RPMI7951 (cell line): ENCODE measurements at places on chromosomes 5 and 9. TPM values are rescaled to one million over a fixed set of nuclear protein-coding genes. Genes with fewer than 3 reads are reported as not detected.

The ANKRD18A gene
- total RNA-seq, result not detected in 2 replicates

The PCDHA1 gene
- total RNA-seq, result under 0.01 TPM in 1 of 2 replicates, not detected in the other

DNA sequence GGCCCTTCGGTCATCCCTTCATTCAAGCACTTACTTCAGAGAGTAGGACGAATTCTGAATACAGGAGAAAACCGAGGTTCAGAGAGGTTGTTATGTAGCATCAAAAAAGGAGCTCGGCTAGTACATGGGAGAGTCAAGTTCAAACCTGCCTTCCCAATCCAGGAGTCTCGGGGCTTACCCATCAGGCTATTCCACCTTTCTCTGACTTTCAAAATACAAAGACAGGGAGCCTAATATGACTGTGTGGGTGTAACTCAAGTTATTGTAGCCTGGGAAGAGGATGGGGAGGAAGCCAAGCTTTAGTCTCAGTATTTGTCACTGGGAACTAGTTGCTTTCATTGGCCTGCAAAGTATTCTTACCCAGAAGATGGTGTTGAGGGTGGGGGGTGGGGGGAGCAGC is 274.8 kb upstream of the PANK3 start:
- no peak for DNase-seq

The IL7R gene
- 1.6 and 2.0 TPM in 2 replicates for total RNA-seq

GRCh38 chr9:6780690-6781089 is 22.9 kb downstream of the KDM4C start:
- DNase-seq, result no peak

DNA sequence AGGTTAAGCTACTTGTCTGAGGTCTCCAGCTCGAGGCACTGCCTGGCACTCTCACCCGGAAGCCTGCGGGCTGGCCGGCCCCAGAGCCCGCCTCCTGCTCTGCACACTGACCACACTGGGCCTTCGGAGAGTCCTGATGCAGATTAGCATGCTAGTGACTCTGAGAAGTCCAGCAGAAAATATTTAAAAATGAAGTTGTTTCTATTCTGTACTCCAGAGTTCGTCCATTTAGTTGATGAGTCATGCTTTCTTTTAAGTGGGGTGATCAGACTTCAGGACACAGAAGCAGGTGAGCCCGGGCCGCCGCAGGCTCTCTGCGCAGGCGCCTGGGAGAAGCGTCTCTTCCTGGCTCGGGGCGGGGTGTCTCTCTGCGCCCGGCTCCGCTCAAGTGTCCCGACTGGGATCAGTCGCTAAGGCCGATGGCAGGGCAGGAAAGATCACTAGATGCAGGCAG is 32.5 kb downstream of the FAM240B start:
- no peak for DNase-seq

The DDX46 gene
- total RNA-seq, result 17.8 and 28.0 TPM in 2 replicates

- no peak for DNase-seq
Observed at GRCh38 chr5:1542781-1543180, 19.0 kb upstream of the LPCAT1 start.

The C1QTNF2 gene
- 3.5 and 4.8 TPM in 2 replicates for total RNA-seq

The INVS gene
- total RNA-seq, result 15.0 and 19.6 TPM in 2 replicates

The GPRIN1 gene
- total RNA-seq, result 4.9 and 6.2 TPM in 2 replicates

- no peak for DNase-seq
Observed at GRCh38 chr9:16174915-16175314, 622.1 kb downstream of the CCDC171 start.

- DNase-seq, result no peak
Observed at GRCh38 chr5:122162100-122162638, 32.8 kb downstream of the ZNF474 start.

The MED22 gene
- 13.8 and 15.2 TPM in 2 replicates for total RNA-seq

- DNase-seq, result no peak
Observed at GRCh38 chr5:111945535-111945934, 188.5 kb upstream of the NREP start.

The GRAMD2B gene
- total RNA-seq, result 16.3 and 26.0 TPM in 2 replicates

GRCh38 chr9:109319626-109320241 is 1.1 kb downstream of the EPB41L4B start:
- DNase-seq, result no peak

DNA sequence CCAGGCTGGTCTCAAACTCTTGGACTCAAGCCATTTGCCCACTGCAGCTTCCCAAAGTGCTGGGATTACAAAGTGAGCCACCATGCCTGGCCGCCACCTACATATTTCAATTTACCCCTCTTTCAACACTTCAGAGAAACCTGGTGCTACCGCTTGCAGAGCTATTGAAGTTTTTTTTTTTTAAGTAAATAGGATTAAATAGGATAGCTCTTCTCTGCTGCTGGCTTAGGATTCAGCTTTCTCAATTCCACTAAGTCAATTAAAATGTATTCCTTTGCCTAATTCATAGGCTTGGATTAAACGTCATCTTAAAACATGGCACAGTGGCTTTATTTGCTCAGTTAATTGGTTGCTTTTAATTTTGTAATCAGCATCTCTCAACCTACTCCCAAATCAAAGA is 41.0 kb downstream of the KIAA1191 start:
- DNase-seq, result no peak

- no peak for DNase-seq
Observed at GRCh38 chr5:181243018-181243563, 615 bp downstream of the RACK1 start.
